ENCODE measurements at places on chromosomes 7 and 10. TPM values are rescaled to one million over a fixed set of nuclear protein-coding genes. Genes with fewer than 3 reads are reported as not detected.

DNA sequence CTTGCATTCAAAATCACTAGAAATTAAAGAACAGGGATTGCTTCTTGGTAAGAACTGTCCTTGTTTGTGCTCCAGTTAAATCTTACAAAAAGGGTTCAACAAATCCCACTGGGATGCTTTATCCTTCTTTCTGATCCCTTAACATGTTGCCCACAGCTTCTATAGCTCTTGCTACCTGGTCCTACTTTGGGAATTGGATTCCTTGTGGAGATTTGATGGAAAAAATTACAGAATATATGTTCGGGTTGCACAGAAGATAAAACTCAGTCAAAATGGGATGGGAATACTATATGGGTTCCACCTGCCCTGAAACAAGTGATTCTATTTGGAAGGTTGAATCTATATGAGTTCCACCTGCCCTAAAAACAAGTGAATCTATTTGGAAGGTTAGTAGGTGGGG is at the start of gene OR2A25:
TSS of gene OR2A25 (plus strand) at position 301 of the 400 bp plus-strand sequence. CDS start 4,409 bp downstream, outside the sequence.
- DNase-seq, result no peak

Gene FAM20C
- 47.7 TPM for total RNA-seq

GRCh38 chr10:102007796-102008195 is 48.2 kb downstream of the ARMH3 start:
- DNase-seq, result no peak

GRCh38 chr7:66615699-66616098 is 13.0 kb upstream of the KCTD7 start:
- no peak for DNase-seq

DNA sequence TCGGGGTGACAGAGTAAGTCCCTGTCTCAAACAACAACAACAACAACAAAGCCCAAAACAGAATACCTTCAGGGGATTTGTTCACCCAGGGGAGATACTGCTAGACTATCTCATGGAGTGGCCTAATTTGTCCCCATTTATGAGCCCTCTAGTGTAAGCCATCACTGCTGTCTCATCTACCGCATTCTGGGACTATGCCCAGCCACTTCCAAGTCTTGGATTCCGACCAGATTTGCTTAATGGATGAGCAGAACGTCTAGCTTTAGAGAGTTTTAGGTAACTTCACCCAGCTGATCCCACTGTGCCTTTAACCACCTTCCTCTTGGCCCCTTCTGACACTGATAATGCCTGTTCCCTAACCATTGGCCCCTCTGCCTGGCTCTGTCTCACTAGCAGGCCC is 47.1 kb downstream of the PAPSS2 start:
- DNase-seq, result no peak

- DNase-seq, result no peak
Measured at GRCh38 chr7:65892835-65893234, 20.0 kb downstream of the VKORC1L1 start.

Gene GIGYF1
- 48.1 TPM for total RNA-seq

DNA sequence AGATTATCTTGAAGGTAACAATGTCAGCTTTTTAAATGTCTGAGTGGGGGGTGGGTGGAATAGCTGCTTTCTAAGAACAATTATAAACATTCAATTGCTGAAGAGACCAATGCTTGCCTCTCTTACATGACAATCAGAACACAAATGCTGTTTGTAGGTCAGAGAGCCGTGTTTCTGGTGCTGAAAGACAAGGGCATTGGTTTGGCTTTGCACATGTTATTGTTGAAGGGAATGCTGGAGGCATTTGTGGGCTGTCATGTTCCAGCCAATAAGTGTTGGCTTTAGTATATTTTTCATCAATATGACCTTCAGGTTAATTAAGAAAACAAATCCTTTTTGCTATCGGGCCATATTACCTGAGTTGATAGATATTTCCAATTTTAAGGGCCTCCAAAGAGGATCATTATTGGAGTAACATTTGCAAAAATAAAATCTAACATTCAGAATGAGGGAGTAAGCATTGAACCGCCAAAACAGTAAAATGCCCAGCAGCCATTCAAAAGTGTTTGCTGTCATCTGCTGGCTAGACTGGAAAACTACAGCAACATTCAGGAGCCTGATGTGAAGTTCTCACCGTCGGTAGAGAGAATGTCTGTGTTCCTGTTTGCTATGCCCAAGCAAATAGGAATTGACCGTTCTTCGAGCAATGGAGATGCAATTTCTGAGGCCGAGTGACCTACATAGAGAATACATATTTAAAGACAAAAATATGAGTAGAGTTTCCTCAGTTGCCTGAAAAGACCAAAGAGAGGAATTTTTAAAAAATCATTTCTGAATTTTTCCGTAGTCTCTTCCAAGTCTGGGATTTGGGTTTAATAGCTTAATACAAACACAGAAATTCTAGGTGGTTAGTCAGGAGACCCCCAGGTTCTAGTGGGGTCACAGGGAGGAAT is 118.9 kb downstream of the APBB1IP start:
- no peak for DNase-seq

DNA sequence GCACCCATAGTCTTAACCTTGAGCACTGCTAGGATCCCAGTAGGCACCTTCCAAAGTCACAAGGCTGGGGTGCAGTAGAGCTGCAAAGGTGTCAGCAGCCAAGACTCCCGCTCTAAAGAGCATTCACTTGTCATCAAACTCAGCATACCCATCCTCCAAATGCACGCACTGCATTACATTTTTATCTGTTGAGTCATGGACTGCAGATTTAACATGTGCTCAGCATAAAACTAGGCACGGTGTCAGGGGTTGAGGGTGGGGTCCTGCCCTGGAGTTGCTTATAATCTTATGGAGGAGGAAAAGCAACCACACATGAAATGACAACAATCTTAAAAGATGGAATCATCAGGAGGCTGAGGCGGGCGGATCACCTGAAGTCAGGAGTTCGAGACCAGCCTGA is 102.6 kb downstream of the PARP12 start:
- DNase-seq, result no peak

Gene ZP3
- total RNA-seq, result 10.8 TPM

Gene TMEM229A
- total RNA-seq, result 0.14 TPM

Gene HTR5A
- not detected for total RNA-seq

Gene ASB10
- not detected for total RNA-seq

Gene KCNIP2
- 5.9 TPM for total RNA-seq

DNA sequence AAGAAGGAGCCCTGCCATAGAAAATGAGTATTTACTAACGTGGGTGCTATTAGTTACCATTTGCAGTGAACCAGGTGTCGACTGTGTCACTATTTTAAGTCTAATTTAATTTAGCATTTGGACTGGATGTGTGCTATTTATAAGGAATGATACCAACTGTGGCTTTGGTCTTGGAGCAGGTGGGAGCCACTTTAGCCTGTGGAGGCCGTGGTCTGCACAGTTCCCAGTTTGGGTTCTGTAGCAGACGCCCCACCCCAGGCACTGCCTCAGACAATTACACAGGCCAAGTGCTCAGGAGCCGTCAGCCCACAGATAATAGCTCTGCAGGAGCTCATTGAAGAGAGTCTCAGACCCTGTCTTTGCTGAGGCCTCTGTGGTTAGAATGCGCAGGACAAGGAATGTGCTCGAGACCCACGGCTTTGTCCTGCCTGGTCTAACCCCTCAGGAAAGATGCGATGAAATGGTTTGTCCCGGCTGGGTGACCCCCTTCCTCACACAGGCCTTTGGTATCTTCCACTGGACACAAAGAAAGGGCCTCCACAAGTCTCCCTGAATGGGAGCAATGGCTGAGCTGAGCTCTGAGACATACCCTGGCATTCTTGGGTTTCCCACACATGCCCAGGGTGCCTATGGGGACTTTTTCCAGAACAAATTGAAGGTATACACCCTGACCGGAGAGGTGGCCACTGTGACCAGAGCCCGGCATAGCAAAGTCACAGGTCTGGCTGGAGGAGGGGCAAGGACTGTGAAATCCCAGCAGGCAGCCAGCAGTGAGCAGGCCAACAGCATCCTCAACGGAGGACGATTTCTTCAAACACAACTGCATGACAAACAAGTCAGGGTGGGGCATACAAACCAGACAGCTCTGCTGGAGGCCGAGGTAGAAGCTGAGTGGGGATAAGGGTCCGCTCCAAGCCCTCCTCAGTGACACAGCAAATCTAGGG is 251.2 kb downstream of the ARHGAP12 start:
- DNase-seq, result no peak

DNA sequence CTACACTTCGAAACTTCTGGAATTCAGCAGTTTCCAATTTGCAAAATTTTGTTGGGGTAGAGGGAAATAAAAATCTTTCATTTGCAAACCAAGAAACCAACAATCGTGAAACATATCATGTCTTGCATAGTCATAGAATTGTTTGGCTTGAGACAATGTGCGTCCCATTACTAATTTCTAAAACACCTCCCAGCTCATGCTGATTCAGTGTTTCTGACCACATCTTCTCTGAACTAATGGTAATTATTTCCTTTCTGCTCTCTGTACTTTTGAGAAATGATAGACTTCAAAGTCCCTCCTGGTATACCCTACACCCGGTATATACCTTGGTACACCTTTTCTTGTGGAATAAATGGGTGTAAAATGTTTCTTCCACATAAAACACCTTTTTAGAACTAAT is 41.8 kb upstream of the TSPAN13 start:
- no peak for DNase-seq

Gene GPRIN2
- total RNA-seq, result 40.7 TPM

DNA sequence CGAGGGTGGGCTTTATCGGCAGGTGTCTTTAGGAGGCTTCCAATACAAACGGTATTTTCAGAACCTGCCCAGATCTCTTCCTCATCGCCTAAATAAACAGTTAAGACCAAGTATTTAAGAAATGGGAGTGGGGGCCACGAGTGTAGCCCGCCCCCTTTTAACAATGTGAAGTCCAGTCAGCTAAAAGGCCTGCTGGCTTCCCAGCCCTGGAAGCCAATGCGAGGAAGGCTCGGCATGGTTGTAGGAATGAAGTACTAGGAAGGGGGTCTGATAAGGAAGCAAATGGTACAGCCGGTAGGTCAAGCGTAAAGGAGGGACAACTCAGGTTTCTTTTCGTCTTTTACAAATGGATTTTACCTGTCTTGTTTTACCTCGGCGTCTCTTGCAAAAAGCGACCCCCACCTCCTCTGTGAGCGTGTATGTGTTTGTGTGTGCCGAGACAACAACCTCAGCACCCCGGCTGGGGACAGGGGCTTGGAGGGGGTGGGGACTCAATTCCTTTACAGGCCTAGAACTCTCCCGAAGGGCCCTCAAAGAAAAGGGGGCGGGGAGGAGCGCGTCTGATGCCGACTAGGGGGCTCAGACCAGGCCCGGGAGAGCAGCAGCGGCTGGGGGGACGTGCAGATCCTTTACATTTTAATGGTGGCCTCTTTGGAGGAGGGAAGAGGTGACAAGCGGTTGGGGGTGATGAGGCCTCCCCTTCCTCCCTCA is 147.6 kb downstream of the GPR85 start:
- peak; percentile 32 for DNase-seq

- DNase-seq, result no peak
Measured at GRCh38 chr7:137538361-137538762, 194.8 kb upstream of the PTN start.

Gene IKZF1
- total RNA-seq, result 14.9 TPM

Gene PRLHR
- total RNA-seq, result not detected

GRCh38 chr10:74133923-74134820 is 16.5 kb downstream of the AP3M1 start:
- no peak for DNase-seq

Gene CALHM3
- total RNA-seq, result not detected

Gene NRG3
- total RNA-seq, result 0.23 TPM

GRCh38 chr7:55127622-55128081 is 108.8 kb downstream of the EGFR start:
- DNase-seq, result no peak

Gene ZSCAN21
- total RNA-seq, result 6.9 TPM

Gene SLC16A9
- 28.8 TPM for total RNA-seq

- no peak for DNase-seq
Measured at GRCh38 chr7:88321694-88322093, 15.0 kb upstream of the STEAP4 start.

DNA sequence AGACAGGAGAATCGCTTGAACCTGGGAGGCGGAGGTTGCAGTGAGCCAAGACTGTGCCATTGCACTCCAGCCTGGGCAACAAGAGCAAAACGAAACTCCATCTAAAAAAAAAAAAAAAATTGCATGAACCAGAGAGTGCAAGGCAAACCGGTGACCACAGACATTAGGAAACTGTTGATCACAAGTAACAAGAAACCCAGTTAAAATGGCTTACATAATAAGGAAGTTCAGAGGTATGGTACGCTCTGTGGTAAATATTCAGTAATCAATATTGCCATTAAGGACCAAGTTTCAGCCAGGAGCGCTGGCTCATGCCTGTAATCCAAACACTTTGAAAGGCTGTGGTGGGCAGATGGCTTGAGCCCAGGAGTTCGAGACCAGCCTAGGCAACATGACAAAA is 9.2 kb upstream of the NT5C2 start:
- DNase-seq, result no peak

DNA sequence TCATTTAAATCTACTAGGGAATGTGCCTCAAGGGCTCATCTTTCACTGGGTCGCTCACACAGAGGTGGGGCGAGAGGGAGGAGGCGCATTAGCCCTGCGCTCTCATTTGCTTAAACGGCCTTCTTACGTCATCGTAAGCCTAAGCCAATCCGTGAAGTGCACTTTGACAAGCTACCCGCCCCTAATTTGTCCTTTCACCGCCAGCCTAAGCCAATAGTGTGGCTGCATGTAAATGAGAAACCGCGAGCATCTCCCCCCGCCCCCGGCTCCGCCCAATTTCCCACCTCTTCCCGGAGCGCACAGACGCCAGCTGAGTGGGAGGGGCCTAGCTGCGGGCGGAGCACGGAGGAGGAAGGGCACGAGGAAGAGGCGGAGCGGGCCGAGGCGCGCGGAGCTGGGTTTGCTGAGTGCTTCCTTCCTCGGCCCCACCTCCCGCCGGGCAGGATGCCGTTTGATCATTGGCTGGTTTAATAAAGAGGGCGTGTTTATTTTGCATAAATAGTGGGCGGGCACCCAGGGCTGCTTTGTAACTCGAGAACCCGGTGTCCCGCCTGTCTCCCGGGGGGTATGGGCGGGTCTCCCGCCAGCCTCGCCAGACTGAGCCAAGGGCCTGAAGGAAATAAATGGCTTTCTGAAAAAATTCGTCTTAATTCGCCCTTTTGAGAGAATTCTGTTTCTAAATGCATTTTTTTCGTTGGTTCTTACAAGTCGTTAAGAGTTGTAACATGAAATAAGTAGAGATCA is 289.6 kb upstream of the NFE2L3 start:
- DNase-seq, result peak; percentile 99

- DNase-seq, result no peak
Measured at GRCh38 chr7:44956157-44956766, 22.6 kb downstream of the MYO1G start.

Gene NUTM2E
- total RNA-seq, result not detected

GRCh38 chr10:119421891-119422681 is 120.4 kb downstream of the RGS10 start:
- no peak for DNase-seq

- no peak for DNase-seq
Measured at GRCh38 chr7:19133886-19134285, 11.3 kb downstream of the FERD3L start.

Gene NUP205
- 38.9 TPM for total RNA-seq
